Activated T-helper 1 cell treated with anti-CD3 and anti-CD28 coated beads, Interleukin-2, amount 50 U/mL, for 16 hours (primary cell): ENCODE measurements at places on chromosomes 1 and 21.

DNA sequence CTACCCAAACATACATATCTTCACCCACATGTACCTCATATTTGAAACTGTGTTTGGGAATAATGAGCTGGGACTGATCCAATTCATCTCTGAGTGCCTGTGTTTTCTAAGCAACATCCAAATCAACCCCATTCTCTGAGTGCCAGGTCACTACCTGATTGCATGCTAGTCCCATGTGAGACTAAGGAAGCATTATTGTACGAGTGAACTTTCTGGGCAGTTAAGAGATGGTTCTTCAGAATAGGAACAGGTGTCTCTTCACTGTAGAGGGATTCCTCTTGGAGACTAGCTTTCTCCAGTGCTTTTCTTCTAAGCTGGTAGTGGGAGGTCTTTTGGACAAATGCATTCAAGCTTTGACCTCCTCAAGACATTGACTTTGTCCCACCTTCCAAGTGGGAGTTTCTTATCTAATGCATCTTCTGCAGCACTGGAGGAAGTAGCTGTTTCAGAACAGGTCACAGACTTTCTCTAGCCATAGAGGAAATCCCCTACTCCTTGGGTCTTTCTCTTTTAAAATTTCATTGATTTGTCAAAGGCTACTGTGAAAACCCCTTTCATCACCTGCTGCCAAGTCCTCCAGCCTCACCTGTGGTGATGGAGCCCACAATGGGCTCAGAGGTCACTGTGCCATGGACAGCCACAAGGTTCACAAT is 172.0 kb upstream of the KIAA0040 start:
- DNase-seq = no peak

- no peak for DNase-seq
These were observed 1271.0 kb downstream of the BRINP3 start for GRCh38 chr1:189206617-189207016.

DNA sequence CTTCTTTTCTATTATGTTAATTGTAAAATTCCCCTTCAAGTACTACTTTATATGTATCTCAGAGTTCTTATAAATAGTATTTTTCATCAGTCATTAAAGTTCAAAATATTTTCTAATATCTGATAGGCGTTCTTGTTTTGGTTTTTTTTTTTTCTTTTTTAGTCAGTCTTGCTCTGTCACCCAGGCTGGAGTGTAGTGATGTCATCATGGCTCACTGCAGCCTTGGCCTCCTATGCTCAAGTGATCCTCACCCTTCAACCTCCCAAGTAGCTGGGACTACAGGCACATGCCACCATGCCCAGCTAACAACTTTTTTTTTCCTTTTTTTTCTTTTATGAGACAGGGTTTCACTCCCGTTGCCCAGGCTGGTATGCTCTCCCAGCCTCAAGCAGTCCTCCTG is 27.3 kb downstream of the AGMAT start:
- DNase-seq = no peak

DNA sequence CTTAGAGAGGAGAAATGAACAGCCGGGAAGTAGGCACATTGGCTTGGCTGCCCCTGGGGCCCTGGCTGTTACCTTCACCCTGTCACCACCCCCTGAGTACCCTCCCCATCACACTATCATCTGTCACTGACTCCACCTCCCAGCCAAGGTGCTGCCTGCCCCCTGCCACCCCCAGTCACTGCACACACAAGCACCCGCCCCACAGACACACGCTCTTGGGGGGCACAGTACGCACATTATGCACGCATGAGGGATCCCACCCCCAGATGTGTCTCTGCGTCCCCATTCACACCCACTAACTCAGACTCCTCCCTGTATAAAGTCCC is 223.3 kb downstream of the PTPRU start:
- no peak for DNase-seq

- DNase-seq = no peak
These were observed 30.7 kb downstream of the SYT2 start for GRCh38 chr1:202679406-202680177.

DNA sequence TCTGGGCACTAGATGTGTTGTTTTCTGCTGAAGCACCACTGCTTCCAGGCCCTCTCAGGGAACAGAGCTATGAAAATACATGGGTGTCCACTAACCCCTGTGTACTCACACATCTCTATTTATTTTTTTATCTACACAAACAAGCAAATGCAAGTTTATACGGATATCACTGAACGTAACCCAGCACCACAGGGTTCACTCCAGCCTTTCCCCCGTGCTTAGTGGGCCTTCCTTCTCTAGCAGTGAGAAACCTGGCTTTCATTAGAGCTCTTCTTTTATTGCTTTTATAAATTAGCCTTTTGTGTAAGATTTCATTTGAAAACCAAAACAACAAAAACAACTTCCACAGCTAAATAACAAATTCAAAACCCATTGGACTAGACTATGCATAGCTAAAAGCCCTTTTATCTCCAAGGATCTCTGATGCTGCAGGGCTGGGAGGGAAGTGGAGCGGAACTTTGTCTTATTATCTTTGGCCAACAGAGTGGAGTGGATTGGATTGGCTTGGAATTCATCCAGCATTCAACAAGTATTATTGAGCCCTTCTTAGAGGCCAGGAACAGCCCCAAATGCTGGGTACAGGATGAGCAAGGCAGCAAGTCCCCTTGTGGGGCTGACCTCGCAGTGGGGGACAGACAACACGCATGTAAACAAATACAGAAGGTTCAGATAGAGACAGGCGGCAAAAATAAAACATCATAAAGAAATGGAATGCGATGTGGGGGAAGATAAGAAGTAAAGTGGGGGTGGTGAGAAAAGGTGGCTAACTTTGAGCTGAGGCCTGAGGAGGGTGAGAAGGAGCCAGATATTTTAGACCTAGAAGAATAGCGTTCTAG is 371.8 kb upstream of the POU3F1 start:
- DNase-seq = no peak

- DNase-seq = no peak
These were observed 41.6 kb downstream of the ARHGEF16 start for GRCh38 chr1:3495776-3496745.

DNA sequence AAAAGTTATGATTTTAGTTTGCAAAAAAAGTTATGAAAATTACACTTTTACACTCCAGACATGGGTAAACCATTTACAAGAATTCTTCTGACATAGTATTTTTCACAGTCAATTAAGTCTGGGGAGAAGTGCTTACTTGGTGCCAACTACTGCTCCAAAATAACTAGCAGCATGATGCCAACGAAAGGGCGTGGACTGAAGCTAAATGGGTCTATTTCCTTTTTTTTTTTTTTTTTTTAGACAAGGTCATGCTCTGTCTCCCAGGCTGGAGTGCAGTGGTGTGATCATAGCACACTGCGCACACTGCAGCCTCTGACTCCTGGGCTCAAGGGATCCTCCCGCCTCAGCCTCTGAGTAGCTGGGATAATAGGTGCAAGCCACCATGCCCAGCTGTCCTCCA is 43.2 kb downstream of the FMO4 start:
- DNase-seq = no peak

DNA sequence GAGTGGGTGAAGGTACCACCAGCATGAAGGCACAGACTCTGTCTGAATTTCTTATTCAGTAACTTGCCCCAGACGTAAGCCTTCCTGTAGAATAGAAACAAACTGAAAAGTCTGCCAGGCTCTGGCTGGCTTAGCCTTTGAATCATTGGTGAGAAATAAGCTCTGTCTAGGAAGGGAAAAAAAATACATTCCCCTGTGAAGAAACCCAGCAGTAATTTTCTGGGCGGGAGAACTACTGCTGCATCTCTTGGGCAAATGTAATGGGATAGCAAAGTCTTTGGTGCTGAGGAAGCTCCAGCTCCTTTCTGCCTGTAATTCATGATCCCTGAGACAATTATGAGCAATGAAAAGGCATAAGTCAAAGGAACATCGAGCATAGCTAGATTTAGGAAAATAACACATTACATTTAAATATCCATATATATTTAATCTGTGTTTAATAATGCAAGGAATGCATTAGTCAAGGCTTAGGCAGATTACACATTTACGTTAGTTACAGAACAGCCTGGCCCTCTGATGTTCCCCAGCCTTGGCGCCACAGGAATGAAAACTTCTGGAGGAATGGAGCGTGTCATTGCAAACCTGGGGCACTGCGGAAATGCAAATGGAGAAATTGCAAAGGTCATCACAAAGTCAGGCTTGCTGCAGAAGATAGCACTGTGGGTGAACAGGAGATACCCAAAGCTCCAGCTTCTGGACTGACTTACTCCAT is 216.3 kb upstream of the CAMK1G start:
- DNase-seq = no peak
